ENCODE measurements at places on chromosomes 3 and 15. TPM values are rescaled to one million over a fixed set of nuclear protein-coding genes. Genes with fewer than 3 reads are reported as not detected.

GRCh38 chr15:53693729-53694475, 65.6 kb downstream of the WDR72 start:
- no peak for DNase-seq

- DNase-seq = no peak
These were observed 20.7 kb upstream of the CTNNB1 start for GRCh38 chr3:41178576-41178975.

PRR20G gene
- total RNA-seq = not detected

DNA sequence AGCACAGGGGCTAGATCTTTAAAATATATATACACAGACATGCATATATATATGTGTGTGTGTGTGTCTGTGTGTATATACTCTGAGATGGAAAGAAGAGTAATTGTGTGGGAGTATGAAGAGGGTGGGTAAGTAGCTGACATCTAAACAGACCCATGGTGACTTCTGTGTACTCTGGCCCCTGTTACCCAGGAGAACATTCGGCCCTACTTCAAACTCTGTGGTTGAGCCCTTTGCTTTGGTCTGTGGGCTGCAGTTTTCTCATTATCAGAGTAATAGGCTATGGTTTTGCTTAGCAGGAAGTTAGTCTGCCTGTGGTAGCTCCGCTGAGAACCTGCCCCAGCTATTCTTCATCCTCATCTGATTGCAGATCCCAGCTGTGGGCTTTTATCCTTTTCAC, 141.4 kb downstream of the RBPMS2 start:
- no peak for DNase-seq

GRCh38 chr3:188583341-188584161, 429.6 kb downstream of the LPP start:
- DNase-seq = peak; percentile 18

CILP gene
- not detected for total RNA-seq

DNA sequence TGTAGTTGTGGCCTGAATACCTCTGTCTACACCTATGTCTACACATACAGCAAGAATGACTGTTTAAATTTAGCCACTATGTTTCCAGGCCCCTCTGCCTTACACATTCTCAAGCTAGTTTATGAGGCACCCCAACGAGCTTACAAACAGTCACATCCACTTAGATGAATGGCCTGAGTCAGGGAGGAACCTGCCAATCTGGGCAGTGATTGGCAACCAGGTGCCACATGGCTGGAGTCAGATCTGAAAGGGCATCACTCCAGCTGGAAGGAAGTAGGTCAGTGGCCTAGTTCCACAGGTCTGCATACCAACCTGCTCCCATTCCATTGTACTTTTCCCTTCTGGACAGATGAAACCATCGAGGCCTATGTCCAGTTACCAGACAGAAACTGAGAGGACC, 136.3 kb downstream of the FOXP1 start:
- DNase-seq = no peak

RTP3 gene
- total RNA-seq = not detected

- no peak for DNase-seq
These were observed 3.7 kb downstream of the GPR62 start for GRCh38 chr3:51958603-51959521.

PSTPIP1 gene
- total RNA-seq = not detected

DNA sequence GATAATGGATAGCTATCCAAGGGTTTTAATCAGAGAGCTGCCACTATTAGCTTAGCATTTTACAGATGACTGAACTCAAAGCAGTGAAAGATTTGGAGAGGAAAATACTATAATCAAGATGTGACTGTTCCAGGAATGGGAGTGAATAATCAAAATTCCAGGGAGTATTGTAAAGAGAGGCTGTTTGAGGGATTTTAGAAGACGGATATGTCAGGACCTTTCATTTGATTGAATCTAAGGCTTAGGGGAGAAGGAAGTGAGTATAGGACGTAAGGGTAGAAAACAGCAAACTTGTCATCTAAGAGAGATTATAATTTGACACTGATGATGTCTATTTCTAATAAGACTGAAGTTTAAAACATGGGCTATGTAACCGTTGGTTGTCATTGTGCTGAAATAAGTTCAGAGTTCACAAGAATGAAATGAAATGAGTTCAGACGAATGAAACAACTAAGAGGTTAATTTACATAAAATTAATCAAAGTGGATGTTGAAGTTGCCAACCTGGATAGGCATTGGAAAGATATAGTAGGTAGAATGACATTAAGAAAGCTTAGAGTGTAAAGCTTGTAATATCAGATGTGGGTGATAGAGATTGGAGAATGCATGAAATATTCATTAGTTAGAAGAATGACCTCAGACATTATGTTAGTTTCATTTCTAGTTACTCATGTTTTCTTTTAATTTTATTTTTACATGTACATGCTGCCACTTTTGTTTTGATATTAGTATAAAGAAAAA, 842.8 kb downstream of the SI start:
- no peak for DNase-seq

GOLGA6D gene
- not detected for total RNA-seq

DNA sequence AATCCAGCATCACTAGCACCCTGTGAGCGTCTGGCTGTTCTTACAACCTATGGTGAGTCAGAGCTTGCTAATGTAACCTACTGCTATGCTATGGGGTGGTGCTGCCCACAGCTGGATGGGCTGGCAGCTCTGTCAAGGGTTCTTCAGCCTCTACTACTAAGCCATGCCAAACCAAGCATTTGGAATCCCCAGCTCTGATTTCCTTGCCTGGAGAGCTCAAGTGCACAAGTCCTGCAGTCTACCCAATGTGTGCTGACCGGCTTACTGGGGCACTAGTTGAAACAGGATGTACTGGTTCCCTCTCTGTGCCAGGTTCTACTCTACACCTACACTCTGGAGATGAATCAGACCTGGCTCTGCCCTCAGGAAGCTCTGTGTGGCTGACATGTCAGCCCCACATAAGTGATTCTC, 4.2 kb downstream of the TEX264 start:
- DNase-seq = no peak

DNA sequence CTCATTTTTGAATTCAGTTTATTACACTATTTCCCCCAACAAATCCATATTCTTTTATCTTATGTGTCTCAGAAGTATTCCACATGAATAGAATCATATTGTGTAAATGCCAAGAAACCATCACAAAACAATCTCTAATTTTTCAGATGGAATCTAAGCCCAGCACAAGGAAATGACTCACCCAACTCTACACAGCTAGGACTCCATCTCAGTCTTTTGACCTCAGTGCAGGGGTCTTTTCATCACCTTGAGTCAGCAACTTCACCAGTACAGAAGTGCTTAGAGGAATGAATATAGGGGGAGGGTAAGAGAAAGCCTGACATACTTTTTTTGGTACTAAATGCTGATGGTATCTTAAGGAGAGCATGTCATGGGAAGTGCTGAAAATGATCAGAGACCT, 169.3 kb upstream of the LRRN1 start:
- no peak for DNase-seq

Data from NCI-H460 (cell line).